ENCODE measurements at places on chromosomes 4 and X.

GRCh38 chr4:126766241-126766640 is 866.5 kb upstream of the INTU start:
- DNase-seq = no peak

DNA sequence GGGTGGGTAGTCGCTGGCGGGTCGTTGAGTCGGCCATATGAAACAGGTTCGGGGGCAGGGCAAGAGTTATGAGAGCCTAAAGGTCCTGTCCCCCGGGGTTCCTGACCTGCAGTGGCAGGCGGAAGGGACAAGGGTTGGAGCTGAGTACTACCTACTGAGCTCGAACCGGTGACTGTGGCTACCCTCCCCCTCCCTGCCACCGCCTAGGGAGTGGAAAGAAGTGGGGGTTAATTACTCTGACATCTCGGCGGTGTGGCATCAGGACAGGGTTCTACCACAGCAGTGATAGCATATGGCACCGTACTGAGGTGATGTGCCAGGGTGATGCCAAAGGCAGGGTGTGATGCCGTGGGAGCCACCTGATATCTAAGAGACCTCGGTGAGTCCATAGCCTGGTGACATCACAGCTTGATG is 307 bp downstream of the ATG4A start:
- no peak for DNase-seq

DNA sequence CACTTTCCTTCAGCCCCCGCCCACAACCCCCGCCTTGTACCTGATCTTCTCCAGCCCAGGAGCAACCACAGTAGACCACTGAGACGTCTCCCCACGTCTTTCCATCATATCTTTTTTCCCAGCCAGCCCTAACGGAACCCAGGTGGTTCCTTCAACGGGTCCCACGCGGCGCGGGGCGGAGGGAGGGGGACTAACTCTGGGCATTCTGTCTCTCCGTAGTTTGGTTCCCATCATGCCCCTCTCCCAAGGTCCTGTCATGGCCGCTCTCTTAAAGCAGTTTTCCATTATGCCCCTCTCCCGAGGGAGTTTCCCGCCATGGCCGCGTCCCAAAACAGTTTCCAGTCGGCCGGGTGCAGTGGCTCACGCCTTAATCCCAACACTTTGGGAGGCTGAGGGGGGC is 21.5 kb upstream of the TBL1X start:
- DNase-seq = no peak

- no peak for DNase-seq
Measured at GRCh38 chr4:184825141-184825895, 450 bp downstream of the ACSL1 start.

GRCh38 chrX:11665168-11666111 is at the start of gene ARHGAP6:
ARHGAP6 (minus strand) TSS chrX:11665920; CDS start chrX:11664828, 1,092 bp downstream.
- DNase-seq = no peak

DNA sequence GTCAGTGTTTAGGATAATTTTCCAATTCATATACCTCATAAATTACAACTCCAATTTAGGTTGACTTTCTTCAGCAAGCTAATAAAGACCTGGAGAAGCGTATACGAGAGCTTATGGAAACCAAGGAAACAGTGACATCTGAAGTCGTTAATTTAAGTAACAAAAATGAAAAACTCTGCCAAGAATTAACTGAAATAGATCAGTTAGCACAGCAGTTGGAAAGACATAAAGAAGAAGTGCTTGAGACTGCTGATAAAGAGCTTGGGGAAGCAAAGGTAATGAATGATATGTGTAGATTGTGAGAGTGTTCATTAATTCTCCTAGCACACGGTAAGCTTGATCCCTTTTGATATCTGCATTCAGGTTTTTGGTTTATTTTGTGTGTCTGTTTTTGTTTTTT is 16.8 kb downstream of the CEP135 start:
- DNase-seq = no peak

DNA sequence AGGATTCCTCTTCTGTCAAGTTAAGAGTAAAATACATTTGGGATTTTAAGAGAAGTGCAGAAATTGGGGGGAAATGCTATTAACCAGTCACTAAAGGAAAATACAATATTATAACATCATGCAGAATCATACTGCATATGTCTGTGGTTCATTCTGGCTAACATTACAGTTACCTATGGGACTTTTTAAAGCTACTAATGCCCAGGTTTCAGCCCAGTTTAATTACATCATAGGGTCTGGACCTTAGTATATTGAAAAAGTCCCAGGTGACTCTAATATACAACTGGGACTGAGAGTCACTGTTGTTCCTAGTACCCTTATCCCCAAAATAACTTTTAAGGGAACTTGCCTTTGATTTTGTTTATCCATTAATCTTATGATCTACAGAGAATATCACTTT is 10.0 kb downstream of the ABCE1 start:
- no peak for DNase-seq

- no peak for DNase-seq
Measured at GRCh38 chr4:7462509-7462971, 27.8 kb upstream of the PSAPL1 start.

GRCh38 chr4:33054656-33055196 is 2334.6 kb downstream of the PCDH7 start:
- DNase-seq = no peak

GRCh38 chr4:166091146-166091545 is 218.1 kb downstream of the TLL1 start:
- no peak for DNase-seq

DNA sequence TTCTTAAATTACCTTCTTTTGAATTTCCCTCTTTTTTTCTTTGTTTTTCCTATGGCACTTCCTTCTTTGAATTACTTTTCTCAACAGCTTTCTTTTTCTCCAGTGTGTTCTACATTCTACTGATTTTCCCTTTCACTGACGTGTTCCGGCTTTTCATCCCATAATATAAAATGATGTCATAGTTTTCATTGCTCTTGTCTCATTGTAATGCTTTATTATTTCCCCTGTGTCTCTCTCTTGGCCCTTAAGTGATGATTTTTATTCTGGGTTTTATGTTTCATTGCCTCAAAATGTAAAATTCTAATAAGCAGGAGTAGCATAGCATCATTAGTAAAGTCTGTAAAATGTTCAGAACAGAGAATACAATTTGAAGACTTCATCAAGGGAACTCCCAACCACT is 299.3 kb downstream of the KCTD8 start:
- no peak for DNase-seq

DNA sequence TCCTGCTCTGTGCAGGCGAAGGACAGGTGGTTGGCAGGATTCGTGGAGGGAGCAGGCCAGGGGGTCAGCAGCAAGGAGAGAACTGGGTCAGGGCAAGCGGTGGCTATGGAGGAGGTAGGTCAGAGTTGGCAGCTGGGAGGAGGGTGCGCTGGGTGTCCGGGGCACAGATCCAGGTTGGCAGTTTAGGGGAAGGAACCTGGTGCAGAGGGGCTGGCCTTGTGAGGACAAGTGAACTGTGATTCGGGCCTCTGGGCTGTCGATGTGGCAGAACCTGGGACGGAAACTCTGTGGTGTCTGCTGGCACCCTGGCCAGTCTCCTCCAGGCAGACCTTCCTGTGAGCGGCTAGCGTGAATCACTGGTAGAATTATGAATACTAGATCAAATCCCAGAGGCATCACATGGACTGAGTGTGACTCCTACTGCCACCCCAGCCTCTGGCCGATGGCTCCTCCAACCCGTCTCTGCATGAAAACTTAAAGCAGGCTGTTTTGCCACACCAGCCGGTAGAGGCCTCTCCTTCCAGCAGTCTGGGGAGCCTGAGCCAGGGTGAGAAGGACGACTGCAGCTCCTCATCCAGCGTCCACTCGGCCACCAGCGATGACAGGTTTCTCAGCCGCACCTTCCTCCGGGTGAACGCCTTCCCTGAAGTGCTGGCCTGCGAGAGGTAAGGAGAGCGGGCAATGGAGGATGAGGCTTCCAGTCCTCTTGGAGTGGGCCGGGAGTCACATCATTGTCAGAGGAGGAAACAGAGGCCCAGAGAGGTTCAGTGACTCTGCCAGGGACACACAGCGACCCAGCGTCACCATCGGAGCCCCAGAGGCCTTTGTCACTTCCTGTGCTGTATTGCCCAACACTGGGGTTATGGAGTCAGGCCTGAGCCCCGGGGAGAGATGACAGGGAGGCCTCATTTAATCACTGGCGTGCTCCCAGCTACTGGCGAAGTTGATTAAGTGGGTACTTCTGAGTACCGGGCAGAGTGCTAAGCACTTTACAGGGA is 20.3 kb downstream of the EVC start:
- DNase-seq = no peak

DNA sequence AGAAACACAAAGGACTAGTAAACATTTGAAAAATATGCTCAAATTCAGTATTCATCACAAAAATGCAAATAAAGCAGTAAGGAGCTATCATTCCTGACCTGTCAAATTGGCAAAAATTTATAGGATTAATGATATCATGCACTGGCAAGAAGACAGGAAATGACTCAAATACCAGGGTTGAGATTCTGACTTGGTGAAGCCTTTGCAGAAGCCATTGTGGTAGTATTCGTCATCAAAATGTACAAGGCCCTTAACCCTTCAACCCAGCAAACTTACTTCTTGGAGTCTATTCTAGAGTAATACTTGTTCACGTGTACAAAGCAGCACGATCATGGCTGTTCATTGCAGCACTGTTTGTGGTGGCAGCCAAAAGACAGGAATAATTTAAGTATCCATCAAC is 132.4 kb downstream of the ENOX2 start:
- peak; percentile 31 for DNase-seq

DNA sequence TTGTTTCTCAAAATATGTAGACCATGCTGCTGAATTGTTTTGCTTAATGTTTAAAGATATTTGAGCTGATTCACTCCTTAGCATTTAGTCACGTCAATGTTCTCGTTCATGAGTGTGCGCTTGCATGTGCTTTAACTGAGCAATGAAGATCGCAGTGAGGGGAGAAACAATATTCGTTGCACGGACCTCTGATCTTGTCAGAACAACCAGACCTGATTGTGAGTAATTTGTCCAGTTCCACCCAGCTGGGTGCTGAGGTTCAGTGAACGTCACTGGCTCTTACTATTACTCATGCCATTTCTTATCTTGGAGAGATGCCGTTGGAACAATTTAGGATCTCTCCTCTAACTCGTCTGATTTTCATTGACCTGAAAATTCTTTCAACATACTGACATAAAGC is 15.0 kb upstream of the PRKX start:
- no peak for DNase-seq

- no peak for DNase-seq
Measured at GRCh38 chr4:168832763-168833575, 177.1 kb downstream of the CBR4 start.

GRCh38 chr4:117699595-117699994 is 334.7 kb upstream of the NDST3 start:
- no peak for DNase-seq

DNA sequence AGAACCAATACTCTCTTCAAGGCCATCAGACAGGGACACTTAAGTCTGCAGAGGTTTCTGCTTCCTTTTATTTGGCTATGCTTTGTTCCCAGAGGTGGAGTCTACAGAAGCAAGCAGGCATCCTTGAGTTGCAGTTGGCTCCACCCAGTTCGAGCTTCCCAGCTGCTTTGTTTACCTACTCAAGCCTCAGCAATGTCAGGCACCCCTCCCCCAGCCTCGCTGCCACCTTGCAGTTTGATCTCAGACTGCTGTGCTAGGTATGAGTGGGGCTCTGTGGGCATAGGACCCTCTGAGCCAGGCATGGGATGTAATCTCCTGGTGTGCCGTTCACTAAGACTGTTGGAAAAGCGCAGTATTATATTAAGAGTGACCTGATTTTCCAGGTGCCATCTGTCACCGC is 12.6 kb upstream of the UGT2B15 start:
- DNase-seq = no peak

GRCh38 chr4:23312686-23313085 is 577.2 kb downstream of the PPARGC1A start:
- DNase-seq = no peak

- DNase-seq = no peak
Measured at GRCh38 chrX:5307416-5307815, 921.3 kb downstream of the NLGN4X start.

GRCh38 chr4:507745-508512 is 8.9 kb downstream of the PIGG start:
- no peak for DNase-seq

GRCh38 chr4:182010876-182011275 is 232.3 kb upstream of the TENM3 start:
- DNase-seq = peak; percentile 55

DNA sequence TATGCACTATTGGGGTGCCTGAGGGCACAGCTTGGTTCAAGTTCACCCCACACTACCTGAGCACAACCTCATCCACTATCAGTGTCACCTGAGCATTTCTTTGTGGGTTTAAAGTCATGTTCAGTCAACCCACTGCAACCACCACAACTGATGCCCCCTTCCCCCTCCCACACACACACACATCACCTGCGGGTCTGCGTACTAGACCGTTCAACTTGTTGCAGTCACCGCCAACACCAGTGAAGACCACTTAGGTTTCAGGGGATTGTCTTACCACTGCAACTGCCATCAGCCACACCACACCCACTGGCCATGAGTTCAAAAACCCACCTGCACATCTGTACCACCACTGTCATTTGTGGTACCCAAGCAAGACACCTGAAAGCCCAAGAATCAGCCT is 355.0 kb downstream of the SH3BGRL start:
- DNase-seq = no peak

DNA sequence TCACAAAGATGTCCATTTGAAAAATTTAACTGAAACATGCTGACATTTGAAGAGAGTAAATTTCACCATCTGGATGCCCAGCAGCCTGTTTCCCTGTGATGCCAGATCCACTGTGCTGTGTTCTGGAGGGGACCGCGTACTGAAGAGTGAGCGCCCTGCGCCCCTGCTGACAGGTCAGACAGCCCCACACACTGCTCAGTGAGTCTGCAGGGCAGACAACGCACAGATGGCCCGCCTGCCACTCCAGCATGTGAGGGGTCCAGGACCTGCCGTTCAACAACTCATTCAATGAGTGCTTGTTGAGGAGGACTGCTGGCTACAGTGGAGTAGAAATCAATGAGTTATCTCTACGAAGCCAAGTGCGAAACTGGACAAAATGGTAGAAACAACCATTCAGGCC is 49.2 kb downstream of the FGFRL1 start:
- DNase-seq = no peak

Data from AG04449 (cell line).